ENCODE measurements at places on chromosomes 16 and 17.
A peak's percentile ranks its signal among the peaks of the same experiment; 100 is the strongest.

DNA sequence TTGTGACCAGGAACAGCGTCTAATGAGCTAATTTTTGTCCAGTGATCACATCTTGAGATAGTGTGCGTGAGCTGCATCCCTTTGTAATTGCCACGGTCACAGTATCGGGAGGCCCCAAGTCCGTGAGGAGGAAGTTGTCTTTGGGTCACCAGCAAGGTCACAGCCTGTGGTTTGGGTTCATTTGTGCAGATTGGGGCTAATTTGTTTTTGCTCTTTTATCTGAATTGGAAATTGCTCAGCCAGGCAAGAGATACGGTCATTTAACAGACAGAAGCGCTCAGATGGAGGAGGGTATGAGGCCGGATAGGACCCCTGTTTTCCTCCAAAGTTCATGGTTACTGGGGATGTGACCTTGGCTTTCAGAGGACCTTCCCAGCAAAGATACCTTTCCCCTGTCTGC, 174.1 kb downstream of the SNX29 start:
- no peak for DNase-seq

DNA sequence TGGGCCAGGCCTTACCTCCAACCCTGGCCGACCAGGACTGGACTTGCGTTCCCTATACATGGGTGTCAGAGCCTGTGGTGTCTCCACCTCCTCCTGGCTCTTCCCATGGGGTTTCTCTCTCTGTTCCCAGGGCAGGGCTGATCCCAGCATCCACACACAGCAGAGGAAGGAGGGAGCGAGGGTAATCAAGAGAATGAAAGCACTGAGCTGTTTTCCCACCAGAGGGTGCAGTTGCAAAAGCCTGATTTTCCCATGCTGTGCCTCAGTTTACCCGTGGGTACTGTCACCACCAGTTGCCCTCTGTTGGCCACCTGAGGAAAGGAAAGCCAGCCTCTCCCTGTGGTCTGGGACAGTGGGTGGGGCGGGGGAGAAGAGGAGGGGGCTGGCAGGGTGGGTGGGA, 249.7 kb upstream of the GSE1 start:
- no peak for DNase-seq

DNA sequence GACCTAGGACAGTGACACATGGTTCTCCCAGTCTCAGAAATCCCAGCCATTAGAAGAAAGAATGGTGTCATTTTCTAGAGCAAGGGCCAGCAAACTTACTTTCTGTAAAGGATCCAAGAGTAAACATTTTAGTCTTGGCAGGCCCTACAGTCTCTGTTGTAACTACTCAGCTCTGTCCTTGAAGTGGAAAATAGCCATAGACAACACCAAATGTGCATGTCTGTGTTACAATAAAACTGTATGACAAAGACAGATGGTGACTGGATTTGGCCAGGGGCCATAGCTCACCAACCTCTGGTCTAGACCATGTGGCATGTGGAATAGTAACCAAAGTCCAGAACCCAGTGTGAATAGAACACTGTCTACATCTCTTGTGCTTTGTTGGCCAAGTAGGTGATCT, 286.5 kb downstream of the HS3ST4 start:
- no peak for DNase-seq

- no peak for DNase-seq
Observed at GRCh38 chr17:19382531-19383444, 4.2 kb downstream of the MFAP4 start.

DNA sequence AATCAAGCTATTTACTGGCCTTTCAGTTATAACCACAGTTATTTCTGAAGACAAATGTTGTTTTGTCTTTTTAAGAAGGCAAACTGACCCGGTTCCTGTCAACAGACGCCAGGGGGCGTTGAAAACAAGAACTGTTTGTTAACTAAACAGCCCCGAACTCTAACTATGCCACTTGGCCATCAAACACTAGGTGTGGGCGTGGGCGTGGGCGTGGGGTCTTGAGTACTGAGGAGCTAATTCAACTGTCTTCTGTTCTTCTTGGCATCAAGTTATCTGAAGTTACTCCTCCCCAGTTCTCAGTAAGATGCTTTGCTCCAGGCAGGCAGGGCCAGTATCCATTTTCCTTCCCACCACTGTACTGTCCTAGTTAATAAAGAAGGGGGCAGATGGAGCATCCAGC, 63.3 kb upstream of the MTMR4 start:
- peak; percentile 64 for DNase-seq

GRCh38 chr17:63071797-63072196, 105.8 kb downstream of the TANC2 start:
- DNase-seq, result no peak

GRCh38 chr16:88608076-88608475, 30.3 kb upstream of the IL17C start:
- no peak for DNase-seq

- peak; percentile 74 for DNase-seq
Observed at GRCh38 chr16:81424771-81425170, 19.8 kb upstream of the CMIP start.

- DNase-seq, result no peak
Observed at GRCh38 chr16:8619671-8620370, 1.7 kb upstream of the METTL22 start.
